ENCODE measurements at places on chromosomes 12 and 14.

GRCh38 chr12:83896416-83896815, 1016.2 kb downstream of the SLC6A15 start:
- H3K27ac ChIP-seq: no peak overlapping the region
- no peak overlapping the region for H3K4me3 ChIP-seq
- no peaks in the 10 kb centered on the region for H3K27me3 ChIP-seq
- no peak for DNase-seq
- no peaks in the 10 kb centered on the region for H3K36me3 ChIP-seq
- H3K4me1 ChIP-seq: no peaks in the 10 kb centered on the region

- H3K36me3 ChIP-seq: no peaks in the 10 kb centered on the region
- no peaks in the 10 kb centered on the region for H3K4me1 ChIP-seq
- H3K27me3 ChIP-seq: peaks cover 21% of the 10 kb centered on the region
- no peak overlapping the region for H3K4me3 ChIP-seq
- DNase-seq: no peak
Measured at GRCh38 chr14:26180221-26180620, 417.6 kb downstream of the NOVA1 start.

- H3K4me1 ChIP-seq: no peaks in the 10 kb centered on the region
Measured at GRCh38 chr12:44968965-44969364, 81.9 kb downstream of the DBX2 start.

DNA sequence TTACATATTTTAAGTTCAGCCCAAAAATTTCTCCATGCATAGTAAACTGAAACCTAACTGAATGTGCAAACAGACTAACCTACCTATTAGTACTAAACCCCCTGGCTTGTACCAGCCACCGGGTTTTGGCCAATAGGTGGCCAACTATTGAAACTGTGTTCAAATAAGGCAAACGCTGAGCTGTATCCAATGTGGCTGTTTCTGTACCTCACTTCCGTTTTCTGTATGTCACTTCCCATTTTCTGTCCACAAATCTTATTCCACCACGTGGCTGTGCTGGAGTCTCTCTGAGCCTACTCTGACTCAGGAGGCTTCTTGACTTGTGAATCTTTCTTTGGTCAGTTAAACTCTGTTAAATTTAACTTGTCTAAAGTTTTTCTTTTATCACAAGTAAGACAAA, 6.0 kb upstream of the FBXO34 start:
- H3K4me1 ChIP-seq: 0 out of 2 replicates have a peak, but pooled peaks cover 5% of the 10 kb centered on the region
- H3K27me3 ChIP-seq: no peaks in the 10 kb centered on the region
- H3K4me3 ChIP-seq: no peak overlapping the region
- no peak for DNase-seq

- no peaks in the 10 kb centered on the region for H3K27me3 ChIP-seq
- peaks cover 58% of the 10 kb centered on the region for H3K4me1 ChIP-seq
- no peak overlapping the region for H3K27ac ChIP-seq
- no peak overlapping the region for H3K4me3 ChIP-seq
Measured at GRCh38 chr12:67665679-67666078, 17.1 kb downstream of the DYRK2 start.

DNA sequence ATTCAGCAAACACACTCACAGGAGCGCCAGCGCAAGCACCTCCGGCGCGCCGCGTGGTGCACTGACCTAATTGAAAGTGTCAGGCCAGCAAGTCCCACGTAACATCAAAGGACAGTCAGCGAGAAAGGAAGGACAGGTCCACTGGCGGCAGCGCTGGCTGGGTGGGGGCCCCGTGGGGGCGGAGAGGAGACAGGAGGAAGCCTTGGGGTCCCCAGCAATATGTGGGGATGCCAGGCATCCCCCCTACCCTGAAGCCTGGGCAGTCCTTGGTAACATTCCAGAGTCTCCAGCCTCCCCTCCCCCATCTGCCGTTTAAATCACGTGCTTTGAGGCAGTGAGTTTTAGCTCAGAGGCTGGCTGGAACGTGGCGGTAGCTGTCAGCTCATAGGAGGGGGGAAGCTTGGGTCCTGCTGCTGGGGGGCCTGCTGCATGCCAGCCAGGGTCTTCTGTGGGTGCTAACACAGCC, 159.2 kb downstream of the CALM1 start:
- H3K4me3 ChIP-seq: no peak overlapping the region
- no peaks in the 10 kb centered on the region for H3K36me3 ChIP-seq
- no peak for DNase-seq
- no peak overlapping the region for H3K27ac ChIP-seq

DNA sequence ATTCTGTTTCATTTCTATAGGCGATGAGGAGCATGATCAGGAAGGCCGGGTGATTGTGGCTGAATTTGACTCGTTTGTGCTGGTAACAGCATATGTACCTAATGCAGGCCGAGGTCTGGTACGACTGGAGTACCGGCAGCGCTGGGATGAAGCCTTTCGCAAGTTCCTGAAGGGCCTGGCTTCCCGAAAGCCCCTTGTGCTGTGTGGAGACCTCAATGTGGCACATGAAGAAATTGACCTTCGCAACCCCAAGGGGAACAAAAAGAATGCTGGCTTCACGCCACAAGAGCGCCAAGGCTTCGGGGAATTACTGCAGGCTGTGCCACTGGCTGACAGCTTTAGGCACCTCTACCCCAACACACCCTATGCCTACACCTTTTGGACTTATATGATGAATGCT, 1.9 kb downstream of the APEX1 start:
- peaks cover 18% of the 10 kb centered on the region for H3K36me3 ChIP-seq
- no peak for DNase-seq
- peak overlapping the region; percentile 98 for H3K27ac ChIP-seq
- H3K4me3 ChIP-seq: peak overlapping the region; percentile 88

DNA sequence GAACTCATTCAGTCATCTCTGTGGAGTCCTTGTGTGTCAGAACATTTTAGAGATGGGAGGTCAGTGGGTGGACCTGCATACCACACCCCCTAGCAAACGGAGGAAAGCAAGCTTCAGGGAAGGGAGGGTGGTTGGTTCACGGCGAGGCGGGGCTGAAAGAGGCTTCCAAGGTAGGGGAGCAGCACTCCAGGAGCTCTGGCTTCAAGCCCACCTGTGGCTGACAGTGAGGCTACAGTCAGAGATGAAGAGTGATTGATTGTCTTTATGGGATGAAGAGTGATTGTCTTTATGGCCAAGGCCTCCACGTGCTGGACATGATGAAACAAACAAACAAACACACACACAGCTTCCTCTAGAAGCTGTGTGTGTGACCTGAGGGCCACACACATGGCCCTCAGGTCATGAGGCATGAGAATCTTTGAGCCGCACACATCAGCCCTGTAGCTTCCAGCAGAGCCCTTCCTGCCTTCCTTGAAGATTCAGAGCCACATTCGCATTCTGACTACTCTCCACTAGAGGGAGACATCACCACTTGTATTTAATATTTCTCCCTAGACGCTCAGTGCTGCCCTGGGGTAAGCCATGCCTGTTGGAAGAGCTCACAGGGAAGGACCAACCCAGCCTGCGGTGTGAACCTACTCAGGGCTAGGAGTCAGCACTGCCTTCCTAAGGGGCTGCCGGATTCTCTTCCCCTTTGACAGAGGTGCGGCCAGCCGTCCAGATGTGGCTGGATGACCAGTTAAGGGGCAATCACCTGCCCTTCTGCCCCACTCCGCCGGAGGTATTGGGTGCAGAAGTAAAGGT, 54.4 kb upstream of the KCNA1 start:
- H3K4me1 ChIP-seq: no peaks in the 10 kb centered on the region
- peak; percentile 86 for DNase-seq
- H3K27me3 ChIP-seq: peaks cover 15% of the 10 kb centered on the region
- H3K4me3 ChIP-seq: no peak overlapping the region
- no peaks in the 10 kb centered on the region for H3K36me3 ChIP-seq

DNA sequence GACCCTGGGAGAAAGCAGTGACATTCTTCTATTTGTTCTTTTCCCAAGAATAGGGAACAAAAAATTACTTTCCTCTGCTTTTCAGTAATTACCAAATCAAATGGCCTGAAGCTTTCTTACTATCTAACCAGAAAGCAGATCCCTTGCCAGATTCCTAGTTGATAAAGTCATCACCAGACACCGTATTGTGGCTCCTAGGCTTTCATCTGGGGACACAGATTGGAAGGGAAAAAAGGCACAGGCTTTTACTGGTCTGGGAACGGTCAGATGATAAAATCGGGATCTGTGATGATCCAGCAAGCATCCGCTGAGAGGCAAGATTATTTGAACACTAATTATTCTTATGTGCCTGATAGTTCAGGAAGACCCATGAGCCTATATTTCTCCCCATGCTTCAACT, 79.1 kb upstream of the BCL2L14 start:
- H3K4me1 ChIP-seq: no peaks in the 10 kb centered on the region
- H3K27ac ChIP-seq: no peak overlapping the region
- H3K36me3 ChIP-seq: no peaks in the 10 kb centered on the region
- H3K4me3 ChIP-seq: no peak overlapping the region
- DNase-seq: peak; percentile 38
- no peaks in the 10 kb centered on the region for H3K27me3 ChIP-seq

DNA sequence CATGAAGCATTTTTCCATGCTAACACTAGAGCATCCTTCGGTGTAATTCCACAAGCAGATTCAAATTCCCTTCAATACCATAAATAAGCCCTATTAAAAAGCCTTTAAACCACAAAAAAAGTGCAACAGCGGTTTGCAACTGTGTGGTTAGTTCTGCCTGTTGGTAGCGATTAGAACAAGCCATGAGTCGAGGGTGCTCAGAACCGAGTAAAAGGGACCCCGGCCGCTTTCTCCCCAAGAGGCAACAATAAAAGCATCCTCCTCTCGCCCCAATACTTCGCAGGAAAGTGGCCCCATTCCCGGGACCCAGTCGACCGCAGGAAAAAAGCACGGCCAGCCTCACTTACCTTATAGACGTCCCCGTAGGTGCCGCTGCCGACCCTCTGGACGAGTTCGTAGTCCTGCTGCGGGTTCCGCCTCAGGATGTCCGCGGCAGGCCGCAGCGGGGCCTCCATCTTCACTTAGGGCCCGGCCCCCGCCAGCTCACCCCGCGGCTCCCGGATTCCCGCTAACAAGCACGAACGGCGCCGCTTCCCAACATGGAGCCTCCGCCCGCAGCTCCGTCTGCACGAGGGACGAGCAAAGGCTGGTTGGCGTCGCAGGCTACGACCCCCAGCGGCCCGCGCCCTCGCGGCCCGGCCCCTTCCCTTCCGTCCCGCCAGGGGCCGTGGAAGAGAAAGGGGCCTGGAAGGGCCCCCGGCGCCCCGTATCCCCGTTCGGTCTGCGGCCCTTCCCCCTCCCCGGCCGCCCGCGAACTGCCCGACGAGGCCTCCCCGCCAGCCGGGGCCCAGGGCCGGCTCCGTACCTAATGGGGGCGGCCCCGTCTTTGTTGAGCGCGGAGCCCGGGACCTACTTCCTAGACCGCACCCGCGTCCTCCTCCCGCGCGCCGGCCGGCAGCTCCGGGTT, 521 bp downstream of the MAP4K5 start:
- H3K36me3 ChIP-seq: no peaks in the 10 kb centered on the region
- peak overlapping the region; percentile 94 for H3K4me3 ChIP-seq
- H3K27ac ChIP-seq: peak overlapping the region; percentile 86
- peaks cover 34% of the 10 kb centered on the region for H3K4me1 ChIP-seq
- DNase-seq: peak; percentile 79
- no peaks in the 10 kb centered on the region for H3K27me3 ChIP-seq

DNA sequence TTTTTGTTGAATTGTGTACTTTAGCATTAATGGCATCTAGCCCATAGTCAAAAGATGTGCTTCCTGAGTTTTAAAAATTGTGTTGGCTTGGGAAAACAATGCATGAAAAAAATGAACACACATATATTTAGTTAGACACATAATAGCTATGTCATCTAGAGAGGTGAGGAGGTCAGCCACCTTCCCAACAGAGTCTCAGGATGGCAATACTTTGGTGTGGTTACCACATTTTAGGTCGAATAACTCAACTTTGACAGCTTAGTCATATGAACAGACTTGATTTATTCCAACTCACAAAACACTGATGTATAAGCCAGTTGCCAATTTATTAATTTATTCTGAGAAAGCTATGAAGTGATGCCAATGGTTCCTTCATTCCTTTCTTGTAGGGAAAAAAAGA, 114.0 kb downstream of the ETNK1 start:
- H3K4me1 ChIP-seq: no peaks in the 10 kb centered on the region
- H3K4me3 ChIP-seq: no peak overlapping the region
- no peaks in the 10 kb centered on the region for H3K36me3 ChIP-seq
- no peak overlapping the region for H3K27ac ChIP-seq
- no peak for DNase-seq

GRCh38 chr12:108371801-108372344, 32.8 kb upstream of the CMKLR1 start:
- peak; percentile 94 for DNase-seq
- H3K27me3 ChIP-seq: no peaks in the 10 kb centered on the region
- peak overlapping the region; percentile 76 for H3K27ac ChIP-seq
- H3K4me1 ChIP-seq: peaks cover 35% of the 10 kb centered on the region
- no peak overlapping the region for H3K4me3 ChIP-seq
- H3K36me3 ChIP-seq: no peaks in the 10 kb centered on the region

- no peaks in the 10 kb centered on the region for H3K36me3 ChIP-seq
- no peaks in the 10 kb centered on the region for H3K27me3 ChIP-seq
- no peak for DNase-seq
- H3K4me3 ChIP-seq: no peak overlapping the region
- no peaks in the 10 kb centered on the region for H3K4me1 ChIP-seq
Measured at GRCh38 chr12:4933411-4933810, 23.7 kb downstream of the KCNA1 start.

GRCh38 chr14:63192085-63192484, 12.2 kb upstream of the RHOJ start:
- H3K36me3 ChIP-seq: no peaks in the 10 kb centered on the region
- H3K27ac ChIP-seq: no peak overlapping the region
- no peak overlapping the region for H3K4me3 ChIP-seq
- peak; percentile 43 for DNase-seq
- no peaks in the 10 kb centered on the region for H3K27me3 ChIP-seq
- H3K4me1 ChIP-seq: no peaks in the 10 kb centered on the region

DNA sequence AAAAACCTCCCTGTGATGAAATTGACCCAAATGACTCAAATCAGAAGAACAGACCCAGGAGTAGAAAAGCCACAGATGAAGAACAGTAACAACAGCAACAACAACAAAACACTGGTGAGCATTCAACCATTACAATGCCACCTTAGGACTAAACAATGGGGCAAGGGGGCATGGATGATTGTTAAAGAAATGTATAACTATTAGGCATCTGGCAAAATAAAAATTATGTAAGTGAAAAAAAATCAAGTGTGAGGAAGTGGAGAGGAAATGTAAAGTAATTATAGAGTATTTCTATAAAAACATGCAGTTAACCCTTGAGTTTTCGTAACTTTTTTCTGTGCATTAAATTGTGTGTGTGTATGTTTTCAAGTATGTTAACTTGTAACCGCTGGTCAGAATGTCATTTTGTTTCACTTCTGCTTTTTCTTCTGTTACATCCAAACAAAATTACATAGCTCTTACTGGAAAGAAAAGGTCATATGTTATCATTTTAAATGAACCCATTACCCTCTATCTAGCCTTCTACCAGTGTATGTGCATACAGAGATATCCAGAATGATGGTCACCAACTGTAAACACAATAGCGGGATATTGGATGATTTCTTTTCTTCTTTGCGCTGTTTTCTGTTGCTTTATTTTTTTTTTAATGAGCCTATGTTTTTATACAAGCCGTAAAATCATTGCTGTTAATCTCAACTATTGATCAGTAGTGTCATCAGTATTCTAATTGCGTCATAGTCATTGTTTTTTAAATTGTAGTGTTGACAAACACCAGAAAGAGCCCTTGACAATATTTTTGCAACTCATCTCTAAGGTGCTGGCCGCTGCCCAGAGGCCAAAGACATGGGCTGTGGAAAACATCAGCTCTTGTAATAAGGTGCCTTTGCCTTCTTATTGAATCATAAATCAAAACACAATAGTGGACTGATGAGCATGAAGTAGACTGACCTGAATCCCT, 170.6 kb downstream of the CRADD start:
- H3K27me3 ChIP-seq: no peaks in the 10 kb centered on the region
- no peaks in the 10 kb centered on the region for H3K36me3 ChIP-seq
- H3K4me1 ChIP-seq: no peaks in the 10 kb centered on the region
- H3K27ac ChIP-seq: peak overlapping the region; percentile 8
- H3K4me3 ChIP-seq: no peak overlapping the region

Data from GM23248 (cell line).